AG04450 (cell line): ENCODE measurements at places on chromosomes 5 and 9.
A peak's percentile ranks its signal among the peaks of the same experiment; 100 is the strongest.

- no peak for DNase-seq
Observed at GRCh38 chr5:43497311-43498104, 13.8 kb upstream of the TMEM267 start.

DNA sequence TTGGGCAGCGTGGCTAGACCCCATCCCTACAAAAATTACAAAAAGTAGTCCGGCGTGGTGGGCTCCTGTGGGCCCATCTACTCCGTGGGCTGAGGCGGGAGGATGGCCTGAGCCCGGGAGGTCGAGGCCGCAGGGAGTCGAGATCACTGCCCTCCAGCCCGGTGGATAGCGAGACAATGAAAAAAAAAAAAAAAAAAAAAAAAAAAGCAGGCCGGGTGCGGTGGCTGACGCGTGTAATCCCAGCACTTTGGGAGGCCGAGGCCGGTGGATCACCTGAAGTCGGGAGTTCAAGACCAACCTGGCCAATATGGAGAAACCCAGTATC lies 110.5 kb upstream of the LPCAT1 start:
- no peak for DNase-seq

DNA sequence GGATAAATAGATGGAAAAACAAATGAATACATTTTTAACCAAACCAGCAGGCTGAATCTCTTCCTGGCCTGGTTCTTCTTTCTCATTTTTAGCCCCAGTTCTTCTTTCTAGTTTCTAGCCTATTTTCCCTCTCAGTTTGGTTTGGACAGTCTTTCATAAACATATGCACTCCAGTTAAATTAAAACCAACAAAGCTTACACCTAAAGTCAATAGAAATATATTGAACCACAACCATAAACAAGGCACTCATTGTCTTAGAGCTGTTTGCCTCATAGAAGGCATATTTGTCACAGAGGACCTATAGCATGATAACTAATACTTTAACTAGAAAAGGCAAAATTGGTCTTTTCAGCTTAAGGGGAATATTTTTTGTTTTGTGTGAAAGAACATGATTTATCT lies 638.3 kb downstream of the NR2F1-AS1 start:
- no peak for DNase-seq

DNA sequence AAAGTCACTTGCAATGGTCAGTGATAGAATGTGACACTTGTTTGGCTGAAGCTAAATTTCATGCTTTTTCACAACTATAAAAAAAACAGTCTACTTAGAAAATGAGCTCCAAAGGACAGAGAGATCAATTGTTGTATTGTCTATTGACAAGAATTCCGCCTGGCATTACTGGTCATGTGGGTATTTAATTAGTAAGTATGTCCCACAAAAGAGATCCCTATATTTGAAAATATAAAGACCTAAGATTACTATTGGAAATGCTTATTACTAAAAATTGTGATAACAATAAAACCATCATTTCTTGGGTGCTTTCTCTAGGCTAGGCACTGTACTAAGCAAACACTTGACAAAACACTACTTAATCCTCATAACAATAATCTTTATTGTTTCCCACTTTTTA lies 745.2 kb upstream of the C9orf72 start:
- DNase-seq: no peak

DNA sequence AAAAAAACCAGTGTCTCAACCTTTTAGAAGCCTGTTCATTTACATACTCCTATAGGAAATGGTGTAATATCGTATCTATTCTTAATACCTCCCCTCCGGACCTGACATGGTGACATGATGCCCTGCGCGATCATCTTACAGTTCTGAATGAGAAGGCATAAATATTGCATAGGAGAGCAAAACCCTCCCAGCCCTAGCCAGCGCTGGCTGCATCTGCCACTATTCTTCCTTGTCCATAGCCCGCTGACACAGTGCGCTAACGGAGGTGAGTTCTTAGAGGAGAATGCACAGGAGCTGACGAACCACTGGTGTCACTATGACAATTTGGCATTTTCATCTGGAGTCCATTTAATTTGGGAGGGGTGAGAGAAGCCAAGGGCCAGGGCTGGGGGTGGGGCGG lies 290.1 kb downstream of the EFNA5 start:
- DNase-seq: no peak

- no peak for DNase-seq
Observed at GRCh38 chr9:34659592-34660253, 2.7 kb downstream of the CCL27 start.

DNA sequence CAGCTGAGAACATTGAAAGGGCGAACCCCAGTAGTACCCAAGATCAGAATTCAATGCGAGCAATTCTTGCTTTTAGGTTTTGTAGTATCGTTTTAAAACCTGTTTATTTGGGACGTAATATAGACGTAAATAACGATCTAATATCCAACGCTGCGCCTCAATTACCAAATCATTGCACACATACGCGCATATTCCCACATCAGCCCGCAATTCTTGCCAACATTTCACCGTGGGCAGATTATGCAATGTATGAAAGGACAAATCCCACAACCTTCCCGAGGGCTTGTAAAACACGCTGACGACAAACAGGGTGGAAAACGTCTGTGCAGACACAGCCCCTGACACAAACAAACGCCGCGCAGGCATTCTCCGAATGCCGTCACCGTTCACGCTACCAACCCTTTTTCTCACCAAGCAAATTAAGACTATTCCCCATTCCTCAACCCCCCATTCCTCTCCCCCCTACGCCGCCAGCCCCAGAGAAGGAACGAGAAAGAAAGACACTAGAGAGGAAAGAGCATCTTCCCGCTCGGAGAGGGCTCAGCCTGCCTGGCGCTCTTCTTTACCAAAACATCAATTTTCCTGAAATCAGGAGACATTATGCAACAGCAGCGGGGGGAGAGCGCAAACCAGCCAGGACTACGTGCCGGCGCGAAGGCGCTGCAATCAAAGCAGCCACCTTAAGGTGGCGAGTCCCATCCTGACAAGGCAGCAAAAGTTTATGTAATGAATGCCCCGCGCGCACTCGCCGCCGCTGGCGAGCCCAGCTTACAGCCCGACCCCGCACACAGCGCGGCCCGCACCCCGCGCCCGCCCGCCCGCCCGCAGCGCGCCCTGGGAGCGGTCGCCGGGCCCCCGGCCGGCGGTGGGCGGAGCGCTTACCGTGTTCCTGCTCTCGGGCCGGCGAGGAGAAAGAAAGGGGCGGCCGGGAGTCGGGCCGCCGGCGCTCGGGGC lies 597 bp downstream of the NFIL3 start:
- DNase-seq: peak; percentile 48

DNA sequence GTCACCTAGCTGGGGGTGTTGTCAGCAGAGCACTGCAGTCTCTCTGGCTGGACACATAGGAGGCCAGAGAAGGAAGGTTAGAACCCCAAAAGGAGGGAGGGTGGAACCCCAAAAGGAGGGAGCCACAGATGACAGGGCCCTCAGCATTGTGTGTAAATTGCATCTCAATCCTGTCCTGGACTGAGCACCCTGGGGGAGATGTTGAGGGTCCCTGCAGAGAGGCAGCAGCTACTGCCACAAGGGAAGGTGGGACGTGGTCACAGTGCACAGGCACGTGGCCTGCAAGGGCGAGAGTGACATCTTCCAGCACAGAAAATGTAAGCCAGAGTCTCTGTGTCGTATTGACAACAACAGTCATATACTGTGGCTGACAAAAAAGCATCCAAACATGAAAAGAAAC lies 36.5 kb upstream of the CEP72 start:
- no peak for DNase-seq

DNA sequence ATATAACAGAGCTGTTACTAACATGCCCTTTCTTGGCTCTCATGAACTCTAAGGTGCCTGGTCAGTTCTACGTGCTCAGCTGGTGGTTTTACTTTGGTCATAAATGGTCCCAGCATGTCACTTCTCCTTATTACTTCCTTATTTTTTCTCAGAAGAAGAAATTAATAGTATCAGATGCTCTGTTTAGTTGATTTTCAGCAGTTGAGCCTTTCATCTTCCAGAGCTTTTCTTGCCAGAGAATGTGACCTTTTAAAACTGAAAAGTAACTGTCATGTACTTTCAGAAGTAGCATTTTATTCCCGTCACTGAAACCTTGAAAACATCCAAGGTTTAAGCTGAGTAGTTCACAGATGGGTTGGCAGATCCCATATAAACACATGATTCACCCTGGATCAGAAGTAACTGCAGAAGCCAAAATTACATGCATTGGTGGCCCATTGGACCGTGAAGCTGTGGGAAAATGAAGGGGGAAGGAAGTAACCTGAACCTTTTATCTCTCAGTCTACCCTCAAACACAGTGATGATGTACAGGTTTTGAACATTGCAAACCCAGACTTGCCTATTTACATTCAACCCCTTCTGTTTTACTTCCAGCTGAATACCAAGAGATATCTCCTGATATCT lies 50.5 kb downstream of the HACD4 start:
- peak; percentile 79 for DNase-seq

- DNase-seq: no peak
Observed at GRCh38 chr5:119287547-119288111, 68.2 kb upstream of the TNFAIP8 start.

- DNase-seq: no peak
Observed at GRCh38 chr5:88256872-88257271, 11.8 kb downstream of the TMEM161B start.

GRCh38 chr9:38058452-38059232 lies 10.4 kb downstream of the SHB start:
- no peak for DNase-seq

DNA sequence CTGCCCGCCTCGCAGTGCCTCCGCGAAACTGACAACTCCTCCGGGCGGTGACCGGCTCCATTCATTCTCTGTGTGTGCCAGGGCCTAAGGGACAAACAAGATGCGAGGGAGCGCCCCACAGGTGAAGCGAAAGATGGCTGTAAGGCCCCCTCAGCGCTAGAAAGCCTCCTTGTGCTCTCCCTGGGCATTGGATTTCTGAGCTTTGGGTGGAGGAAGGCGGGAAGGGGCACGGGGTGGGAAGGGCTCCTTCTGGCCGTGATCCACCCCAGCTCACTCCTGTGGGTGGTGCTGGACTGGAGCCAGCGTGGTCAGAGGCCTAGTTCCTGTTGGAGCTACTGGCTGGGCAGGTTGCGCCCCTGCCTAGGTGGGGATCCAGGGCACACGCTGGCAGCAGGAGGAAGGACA lies 943 bp downstream of the GALNT12 start:
- DNase-seq: no peak

DNA sequence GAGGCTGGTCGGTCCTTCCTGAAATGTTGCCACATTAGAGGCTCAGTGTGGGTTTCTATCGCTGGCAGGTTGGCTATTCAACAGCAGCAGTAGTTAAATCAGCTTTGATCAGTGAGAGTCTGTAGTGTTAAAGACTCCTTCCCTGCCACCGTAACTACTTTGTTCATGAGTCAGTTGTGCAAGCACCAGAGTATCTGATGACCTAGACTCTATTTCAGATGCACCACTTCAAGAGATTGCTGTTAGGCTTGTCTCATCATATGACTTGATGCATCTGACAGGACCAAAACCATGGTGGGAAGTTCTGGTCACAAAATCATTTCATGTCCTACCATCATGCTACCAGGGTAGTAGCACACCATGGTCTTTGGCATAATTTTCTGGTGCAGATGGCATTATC lies 482.7 kb upstream of the MPDZ start:
- DNase-seq: no peak

DNA sequence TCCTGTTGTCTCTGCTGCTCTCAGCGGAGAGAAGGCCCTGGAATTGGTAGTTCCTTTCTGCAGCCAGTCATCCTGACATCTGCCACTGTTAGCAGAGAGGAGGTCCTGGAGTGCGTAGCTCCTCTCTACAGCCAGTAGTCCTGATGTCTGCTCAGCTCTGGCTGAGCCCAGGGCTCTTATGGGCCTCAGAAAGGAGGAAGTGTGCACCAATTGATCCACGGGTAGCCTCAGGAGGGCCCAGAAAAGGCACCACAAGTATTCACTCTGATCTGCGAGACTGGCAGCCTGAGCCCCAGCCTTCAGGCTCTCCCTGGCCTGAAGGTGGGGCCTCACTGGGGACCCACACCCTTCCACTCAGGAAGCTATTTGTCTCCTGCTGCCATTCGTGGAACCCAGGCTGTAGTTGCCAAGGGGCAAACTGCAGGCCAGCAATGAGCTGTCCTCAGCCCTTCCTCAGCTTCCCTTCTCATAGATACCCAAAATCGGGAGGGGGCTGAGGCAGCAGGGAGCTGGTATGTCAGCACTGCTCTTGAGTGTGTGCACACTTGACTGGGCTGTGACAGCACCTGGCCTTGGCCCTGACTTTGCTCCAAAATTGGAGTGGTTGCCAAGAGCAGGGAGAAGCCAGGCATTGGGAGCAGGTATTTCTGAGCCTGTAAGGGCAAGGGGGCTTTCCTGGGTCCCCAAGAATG lies 1049.5 kb upstream of the ACO1 start:
- DNase-seq: no peak

DNA sequence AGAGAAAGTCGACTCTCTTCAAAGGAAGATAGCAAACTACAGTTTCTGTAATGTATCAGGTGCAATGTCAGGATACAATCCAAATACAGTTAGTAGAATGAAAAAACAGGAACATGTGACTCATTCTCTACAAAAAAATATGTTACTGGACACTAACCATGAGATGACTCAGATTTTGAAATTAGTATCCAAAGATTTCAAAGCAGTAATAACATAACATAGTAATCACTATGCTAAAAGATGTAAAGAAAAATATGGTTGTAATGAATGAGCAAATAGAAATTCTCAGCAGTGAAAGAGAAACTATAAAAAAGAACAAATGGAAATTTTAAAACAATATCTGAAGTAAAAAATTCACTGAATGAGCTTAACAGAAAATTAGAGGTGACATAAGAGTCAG lies 42.3 kb downstream of the SHOC1 start:
- DNase-seq: no peak

- no peak for DNase-seq
Observed at GRCh38 chr5:68048516-68048915, 167.0 kb upstream of the PIK3R1 start.

DNA sequence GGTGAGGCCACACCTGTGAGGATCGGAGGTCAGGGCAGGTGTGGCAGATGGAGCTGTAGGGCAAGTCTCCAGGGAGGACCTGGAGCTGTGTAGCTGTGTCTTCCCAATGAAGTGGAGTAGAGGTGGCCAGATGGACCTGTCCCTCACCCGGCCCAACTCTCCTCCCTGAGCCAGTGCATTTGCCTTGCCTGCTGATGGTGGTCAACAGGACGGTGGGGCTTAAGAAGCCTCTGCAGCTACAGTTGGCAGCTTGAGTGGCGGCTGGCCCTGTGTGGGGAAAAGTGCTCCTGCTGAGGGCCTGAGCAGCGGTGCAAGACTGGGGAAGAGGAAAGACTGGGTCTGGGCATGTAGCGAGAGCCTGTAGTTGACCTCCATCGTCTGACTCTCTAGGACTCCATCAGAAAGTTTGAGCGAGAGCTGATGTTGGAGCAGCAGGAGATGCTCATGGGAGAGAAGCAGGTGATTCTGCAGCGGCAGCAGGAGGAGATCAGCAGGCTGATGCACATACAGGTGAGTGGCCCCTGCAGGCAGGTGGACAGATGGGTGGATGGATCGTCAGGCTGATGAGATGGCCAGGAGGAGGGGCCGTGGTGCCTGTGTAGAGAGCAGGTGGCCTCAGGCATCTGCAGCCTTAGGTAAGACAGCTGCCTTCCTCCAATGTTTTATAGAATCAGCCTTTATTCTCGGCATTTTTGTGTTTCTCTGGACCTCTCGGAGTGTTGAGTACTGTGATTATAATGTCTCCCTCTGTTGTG lies 24.9 kb downstream of the PITX1 start:
- no peak for DNase-seq
